ENCODE measurements at places on chromosomes 6 and 20.
A peak's percentile ranks its signal among the peaks of the same experiment; 100 is the strongest.

DNA sequence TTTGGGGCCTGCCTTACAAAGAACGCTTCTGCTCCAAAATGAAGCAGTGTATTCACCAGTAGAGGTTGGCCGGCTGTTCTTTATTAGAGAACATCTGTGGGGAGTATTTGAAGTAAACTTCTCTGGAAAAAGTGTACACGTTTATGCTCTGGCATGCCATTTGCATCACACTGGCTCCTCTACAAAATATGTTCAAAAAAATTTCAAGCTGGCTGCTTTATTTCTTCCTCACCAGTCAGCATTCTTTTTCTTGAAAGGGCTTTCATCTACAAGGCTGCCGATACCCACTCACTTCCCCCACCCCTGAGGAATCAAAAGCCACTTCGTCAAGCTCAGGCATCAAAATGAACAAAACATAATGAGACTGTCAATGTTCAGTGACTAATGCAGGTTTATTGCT lies 294.1 kb downstream of the TFAP2B start:
- DNase-seq, result no peak

DNA sequence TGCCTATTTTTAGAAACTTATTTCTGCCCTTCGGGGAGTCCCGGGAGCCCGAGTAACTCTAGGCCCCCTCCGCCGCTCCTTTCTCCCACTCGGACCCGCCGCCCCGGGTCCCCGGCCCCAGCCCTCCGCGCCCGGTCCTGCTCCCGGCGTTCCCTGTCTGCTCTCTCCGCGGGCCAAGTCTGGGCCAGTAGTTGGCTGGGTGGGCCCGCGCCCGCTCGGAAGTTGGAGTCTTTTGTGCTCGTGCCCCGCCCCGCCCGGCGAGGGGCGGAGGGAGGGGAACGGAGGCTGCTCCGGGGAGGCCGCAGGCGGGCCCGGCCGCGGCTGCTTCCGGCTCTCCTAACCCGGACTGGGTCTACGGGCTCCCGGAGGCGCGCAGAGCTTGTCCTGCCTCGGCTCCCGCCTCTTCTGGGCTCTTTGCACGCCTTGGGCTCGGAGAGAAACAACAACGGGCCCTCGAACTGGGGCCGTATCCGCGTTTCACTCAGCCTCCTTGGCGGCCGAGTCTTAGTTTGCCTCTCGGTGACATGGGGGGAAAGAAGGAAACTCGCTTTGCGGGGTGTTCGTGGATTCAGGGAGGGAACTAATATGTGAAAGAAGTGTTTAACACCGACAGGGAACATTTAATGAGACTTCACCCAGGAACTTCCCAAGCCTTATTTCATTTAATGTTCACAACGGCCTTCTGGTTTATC lies 657 bp downstream of the RALY start:
- peak; percentile 71 for DNase-seq

DNA sequence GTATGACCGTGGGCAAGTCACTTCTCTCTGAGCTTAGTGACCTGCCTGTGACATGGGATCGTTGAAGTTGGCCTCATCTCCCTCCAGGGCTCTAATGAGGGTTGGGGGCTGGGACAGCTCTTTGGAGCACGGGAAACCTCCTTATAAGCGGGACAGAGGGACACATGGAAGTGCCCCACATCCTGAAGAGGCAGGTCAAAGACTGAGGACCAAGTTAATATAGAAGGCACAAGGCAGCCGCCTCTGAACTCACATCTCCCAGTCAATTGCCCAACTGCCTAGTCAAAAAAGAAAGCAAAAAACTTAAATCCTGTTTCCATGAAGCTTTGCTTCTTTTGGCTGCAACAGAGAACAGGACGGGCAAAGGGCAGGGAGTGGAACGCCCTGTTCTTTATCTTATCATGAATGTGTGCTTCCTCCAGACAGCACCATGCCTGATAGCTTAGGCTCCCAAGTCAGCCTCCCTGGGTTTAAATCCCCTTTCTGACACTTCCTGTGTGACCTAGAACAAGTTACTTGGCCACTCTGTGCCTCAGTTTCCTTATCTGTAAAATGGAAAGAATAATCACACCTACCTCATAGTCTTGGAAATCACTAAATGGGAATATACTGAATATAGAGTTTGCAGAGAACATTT lies 27.1 kb downstream of the LBP start:
- no peak for DNase-seq

DNA sequence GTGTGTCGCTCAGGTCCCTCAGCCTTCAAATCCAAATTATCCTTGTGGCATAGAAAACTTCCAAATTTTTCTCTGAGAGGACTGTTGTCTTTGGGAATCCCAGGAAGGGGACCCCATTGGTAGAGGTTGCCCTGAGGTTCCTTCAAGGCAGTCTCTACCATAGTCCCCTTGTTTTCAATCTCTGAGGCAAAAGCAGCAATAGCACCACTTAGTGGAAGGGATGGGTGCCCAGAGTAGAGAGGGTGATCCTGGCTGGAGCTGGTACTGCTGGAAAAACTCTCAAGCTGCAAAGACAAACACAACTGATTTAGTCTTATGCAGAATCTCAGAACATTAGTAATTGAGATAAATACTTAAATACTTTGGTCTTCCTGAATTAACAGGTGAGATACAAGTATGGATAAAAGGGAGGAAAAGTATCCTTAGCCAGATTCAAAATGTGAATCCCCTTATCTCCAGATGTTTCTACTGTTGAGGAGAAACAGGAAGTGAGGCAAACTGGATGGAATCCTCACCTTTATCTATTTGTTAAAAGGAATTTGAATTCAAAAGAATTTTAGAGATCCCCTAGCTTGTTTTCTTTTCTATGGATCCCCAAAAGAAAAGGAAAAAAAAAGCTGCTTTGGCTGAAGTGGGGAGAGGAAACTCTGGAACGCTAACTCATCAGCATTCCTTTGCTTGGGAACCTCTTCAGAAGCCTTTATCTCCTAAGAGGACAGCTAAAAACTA lies 13.4 kb downstream of the ZNF318 start:
- no peak for DNase-seq

DNA sequence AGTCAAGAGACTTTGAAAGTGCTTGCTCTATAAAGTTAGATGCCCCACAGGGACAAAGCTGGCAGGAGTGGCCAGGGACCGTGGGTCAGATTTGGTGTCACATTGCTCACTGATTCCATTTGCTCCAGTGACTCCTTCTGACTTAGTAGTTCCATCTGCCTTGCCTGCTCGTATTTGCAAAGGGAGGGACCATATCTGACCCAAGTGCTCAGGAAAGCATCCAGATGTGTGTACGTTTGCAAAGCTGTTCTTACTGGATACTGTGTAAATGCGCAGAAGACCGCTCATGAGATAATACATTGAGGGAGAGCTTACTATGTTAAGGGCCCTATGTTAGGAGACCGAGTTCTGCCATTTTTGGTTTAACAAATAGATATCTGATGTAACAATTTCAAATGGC lies 21.2 kb upstream of the CCN6 start:
- no peak for DNase-seq

DNA sequence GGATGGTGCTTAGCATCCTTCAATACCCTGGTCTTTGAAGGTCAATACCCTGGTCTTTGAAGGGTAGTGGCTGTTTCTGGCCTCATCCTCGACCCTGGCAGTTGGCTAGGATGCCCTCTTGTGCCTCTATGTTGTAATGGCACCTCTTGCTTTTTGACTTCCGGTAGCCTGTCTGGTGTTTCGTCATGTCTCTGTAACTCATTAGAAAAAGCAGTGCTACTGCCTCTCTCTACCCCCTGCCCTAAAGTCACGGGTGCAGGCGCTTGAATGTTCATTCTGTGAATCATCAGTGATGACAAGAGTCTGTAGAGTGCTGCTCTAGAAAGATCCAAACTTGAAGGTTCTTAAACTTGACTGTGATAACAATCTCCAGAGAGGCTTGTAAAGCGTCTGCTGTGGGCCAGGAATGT lies 28.3 kb downstream of the RSPO4 start:
- DNase-seq, result no peak

GRCh38 chr20:63538204-63539091 lies 1.3 kb upstream of the PTK6 start:
- DNase-seq, result no peak

DNA sequence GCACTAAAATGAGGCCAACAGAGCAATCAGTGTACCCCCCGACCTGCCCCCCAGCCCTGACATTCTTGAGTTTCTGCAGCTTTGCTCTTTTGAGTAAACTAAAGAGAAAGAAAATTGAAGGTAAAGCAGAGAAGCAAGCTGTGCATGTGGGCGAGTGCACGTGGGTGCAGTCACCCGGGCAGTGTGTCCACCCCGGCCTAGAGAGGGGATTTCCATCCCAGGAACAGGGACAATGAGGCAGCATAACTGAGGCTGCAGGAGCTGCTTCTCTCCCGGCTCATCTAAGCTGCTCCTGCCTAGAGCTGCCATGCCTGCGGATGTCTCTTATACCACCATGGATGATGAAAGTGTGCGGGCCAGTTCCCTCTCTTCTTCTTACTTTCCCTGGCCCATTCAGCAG lies 16.8 kb downstream of the CASS4 start:
- no peak for DNase-seq

- DNase-seq, result no peak
These were observed 4.8 kb downstream of the ASXL1 start for GRCh38 chr20:32362901-32363364.

DNA sequence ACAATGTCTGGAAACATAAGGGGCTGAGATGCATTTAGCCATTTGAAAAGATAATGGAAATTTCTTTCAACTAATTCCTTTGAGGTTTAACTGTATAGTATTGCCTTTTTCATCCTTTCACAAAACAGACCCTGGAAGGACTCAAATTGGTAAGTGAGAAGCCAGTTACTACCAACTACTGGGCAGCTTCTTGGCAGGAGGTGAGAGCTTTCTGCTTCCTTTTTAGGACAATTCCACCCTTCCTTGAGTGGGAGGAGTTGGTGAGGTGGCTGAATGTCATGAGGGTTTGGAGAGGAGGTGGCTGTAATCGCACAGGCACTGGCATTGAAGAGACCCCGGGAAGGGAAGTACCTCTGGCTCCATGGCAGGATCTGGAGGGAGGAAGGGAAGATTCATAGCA lies 341.1 kb downstream of the NRN1 start:
- DNase-seq, result no peak

DNA sequence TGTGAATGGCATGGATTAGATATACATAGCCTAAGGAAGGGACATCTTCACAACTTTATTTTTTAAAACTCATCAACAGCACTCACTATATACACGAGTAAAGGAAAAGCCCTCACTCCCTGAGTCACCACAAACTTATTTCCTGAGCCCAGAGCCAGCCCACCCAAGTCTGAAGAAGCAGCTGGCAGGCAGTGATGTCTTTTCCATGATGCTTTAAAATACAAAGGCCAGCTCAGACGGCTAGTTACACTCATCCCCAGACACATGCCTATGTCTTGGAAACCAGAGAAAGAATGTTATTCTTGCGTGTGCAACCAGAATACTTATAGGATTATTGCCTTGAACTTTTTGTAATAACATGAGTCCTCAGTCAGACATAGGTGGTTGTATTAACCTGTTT lies 114.4 kb downstream of the ADGRG6 start:
- DNase-seq, result no peak

GRCh38 chr20:33518071-33518470 lies 28.2 kb downstream of the CBFA2T2 start:
- no peak for DNase-seq

GRCh38 chr6:81130969-81131368 lies 621.5 kb downstream of the TENT5A start:
- no peak for DNase-seq

GRCh38 chr6:7684076-7684475 lies 41.8 kb upstream of the BMP6 start:
- DNase-seq, result no peak

- no peak for DNase-seq
These were observed 28.1 kb upstream of the RALGAPA2 start for GRCh38 chr20:20740541-20740940.

DNA sequence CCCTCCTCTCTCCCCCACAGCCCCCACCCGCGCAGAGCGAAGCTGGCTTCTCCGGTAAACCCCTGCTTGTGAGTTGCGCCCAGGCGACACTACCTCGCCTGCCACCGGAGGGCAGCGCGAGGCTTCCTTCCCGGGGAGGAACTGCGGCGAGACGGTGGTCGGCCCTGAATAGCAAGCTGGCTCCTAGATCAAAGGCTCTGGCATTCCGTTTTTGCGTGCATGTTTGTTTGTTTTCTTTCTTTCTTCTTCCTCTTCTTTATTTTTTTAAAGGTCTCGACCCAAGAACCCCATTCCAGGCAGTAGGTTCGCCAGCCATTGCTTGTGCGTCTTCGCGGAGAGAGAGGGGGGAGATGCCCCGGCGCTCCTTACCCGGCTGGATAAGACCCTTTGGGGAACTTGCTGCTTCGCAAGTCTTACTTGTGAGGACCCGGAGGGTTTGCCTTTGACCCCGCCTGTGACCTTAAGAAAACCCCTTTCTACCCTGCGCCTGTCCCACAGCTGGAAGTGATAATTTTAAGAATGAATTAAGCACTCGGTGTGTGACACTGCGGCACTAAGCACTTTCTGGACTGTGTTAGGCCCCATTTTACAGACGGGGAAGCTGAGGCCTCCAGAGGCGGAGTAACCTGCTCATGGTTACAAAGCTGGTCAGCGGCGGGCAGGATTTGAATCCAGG lies 92.7 kb upstream of the SIRPA start:
- no peak for DNase-seq

GRCh38 chr6:126204598-126204997 lies 135.3 kb upstream of the CENPW start:
- no peak for DNase-seq

GRCh38 chr20:32126919-32127318 lies 17.4 kb downstream of the TM9SF4 start:
- DNase-seq, result no peak

DNA sequence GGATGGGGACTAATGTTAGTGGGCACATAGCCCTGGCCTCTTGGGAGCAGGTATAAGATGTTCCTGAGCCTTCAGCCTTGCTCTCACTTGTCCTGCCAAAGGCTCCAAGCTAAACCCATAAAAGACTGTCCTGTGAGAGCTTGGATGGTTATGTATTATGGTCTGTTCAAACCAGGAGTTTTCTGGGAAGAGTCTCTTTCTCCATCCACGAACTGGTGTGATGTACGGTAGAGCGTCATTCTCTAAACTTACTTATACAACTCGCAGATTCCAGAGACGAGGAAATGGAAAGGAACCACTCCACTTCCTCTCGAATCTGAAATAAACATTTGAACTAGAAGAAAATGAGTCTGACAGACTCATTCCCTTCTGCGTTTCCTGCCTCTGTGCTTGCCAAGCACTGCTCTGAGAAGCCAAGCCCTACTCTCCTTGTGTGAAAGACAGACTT lies 5.3 kb downstream of the SOBP start:
- DNase-seq, result no peak

- no peak for DNase-seq
These were observed 127.6 kb downstream of the MAP3K7 start for GRCh38 chr6:90459225-90459758.

GRCh38 chr6:130838951-130839350 lies 11.7 kb downstream of the SMLR1 start:
- no peak for DNase-seq

DNA sequence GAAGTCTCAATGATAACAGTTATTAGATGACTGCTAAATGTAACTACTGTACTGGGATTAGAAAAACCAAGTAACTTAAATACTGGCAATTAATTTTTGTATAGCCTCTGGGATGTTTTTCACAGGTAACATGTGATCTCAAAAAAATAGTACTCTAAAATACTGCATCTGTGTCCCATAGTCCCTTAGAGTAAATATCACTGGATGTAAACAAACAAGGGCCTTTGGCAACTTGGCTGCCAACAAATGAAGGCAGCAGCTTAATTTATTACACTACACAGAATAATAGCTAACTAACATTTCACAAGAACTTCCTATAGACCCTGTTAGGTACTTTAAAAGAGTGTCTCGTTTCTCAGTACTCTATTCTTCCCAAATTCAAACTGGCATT lies 14.0 kb downstream of the ARHGAP18 start:
- no peak for DNase-seq

All from stimulated activated naive CD4-positive, alpha-beta T cell treated with Interleukin-2 at 50 U/mL for 16 hours (primary cell).